ENCODE measurements at places on chromosomes 7 and 10.

DNA sequence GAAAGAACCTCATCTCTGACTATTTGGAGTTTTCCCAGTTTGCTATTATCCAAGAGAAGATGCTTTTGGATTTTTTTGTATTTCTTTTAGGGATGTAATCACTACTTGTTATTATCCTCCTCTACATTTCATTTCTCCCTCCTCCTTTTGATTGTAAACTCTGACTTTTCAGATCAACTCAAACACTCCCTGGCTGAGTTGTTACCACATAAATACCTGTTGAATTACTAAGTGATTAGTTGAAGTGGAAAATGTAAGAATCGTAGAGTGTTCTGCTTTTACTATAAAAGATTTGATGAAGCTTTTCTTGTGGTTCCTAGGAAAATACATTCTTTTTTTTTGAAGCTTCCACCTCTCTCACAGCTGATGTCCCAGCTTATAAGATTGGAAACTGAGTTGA is 164.1 kb upstream of the C1GALT1 start:
- DNase-seq = no peak

DNA sequence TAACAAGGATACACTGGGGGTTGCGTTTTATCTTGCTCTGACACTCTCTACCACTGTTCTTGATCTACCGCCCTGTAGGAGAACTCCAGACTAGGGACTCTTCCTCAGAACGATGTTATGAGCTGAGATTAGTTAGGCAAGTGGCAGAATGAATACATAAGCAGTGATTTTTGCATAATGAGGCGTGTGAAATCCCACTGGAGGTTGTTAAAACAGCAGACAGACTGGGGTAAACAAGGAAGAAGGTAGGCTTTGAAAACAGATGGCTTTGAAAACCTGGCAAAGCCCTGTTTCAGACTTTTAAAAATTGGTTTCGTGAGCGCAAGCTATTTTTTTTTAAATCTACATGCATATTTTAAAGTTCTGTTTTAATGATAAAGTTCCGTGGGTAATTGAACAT is 785.2 kb downstream of the TYW1 start:
- no peak for DNase-seq

- DNase-seq = no peak
These were observed 7.3 kb downstream of the CYP2E1 start for GRCh38 chr10:133534417-133534816.

- no peak for DNase-seq
These were observed 6.4 kb downstream of the ZFYVE27 start for GRCh38 chr10:97743169-97743943.

GRCh38 chr7:135758531-135758932 is 9.9 kb upstream of the FAM180A start:
- no peak for DNase-seq

DNA sequence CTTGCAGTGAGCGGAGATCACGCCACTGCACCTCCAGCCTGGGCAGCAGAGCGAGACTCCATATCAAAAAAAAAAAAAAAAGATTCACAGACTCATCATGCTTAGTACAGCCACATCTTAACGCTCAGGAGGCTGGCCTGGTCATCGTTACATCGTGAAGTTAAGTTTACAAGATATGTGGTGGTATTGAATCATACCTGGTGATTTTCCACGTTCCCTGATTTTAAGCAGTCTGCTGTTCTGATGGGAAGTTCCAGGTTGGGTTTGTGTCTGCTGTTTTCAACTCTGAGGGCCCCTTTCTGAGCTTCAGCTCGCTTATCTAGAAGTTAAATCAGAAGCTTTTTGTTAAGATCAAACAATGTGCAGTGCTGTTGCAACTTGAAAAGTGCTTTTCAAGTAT is 6.9 kb downstream of the PPP2R2D start:
- DNase-seq = no peak

DNA sequence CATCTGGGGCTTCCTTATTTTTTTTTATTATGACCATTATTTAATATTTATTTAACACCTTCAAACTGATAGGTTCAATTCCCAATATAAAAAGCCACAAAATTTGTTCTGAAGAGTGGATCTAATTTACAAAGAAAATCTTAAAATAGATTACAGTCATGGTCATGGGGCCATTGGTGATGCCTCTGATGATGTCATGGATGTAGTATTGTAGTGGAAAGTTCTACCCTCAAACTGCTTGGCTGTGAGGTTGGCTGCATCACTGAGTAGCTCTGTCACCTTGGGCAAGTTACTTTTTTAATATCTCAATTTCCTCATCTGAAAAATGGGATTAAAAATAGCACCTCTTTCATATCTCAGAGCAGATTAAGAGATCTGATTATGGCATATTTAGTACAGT is 128.5 kb downstream of the DKK1 start:
- no peak for DNase-seq

GRCh38 chr7:85457911-85458310 is 271.1 kb upstream of the SEMA3D start:
- no peak for DNase-seq

DNA sequence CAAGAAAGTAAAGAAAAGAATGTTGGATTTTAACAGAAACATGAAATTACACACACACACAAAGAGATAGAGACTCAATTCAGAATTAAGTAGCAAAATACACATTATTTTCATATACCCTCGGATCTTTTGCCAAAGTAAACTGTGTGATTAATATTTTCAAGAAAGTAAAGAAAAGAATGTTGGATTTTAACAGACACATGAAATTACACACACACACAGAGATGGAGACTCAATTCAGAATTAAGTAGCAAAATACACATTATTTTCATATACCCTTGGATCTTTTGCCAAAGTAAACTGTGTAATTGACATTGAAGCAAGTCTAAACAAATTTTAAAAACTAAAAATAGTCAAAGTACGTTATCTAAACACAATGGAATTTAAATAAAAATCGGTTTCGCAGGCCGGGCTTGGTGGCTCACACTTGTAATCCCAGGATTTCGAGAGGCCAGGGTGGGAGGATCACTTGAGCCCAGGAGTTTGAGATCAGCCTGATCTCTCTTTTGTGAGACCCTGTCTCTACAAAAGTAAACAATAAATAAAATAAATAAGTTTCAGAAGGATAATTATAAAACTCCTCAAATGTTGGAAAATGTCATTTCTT is 337.3 kb upstream of the MAGI2 start:
- DNase-seq = no peak

DNA sequence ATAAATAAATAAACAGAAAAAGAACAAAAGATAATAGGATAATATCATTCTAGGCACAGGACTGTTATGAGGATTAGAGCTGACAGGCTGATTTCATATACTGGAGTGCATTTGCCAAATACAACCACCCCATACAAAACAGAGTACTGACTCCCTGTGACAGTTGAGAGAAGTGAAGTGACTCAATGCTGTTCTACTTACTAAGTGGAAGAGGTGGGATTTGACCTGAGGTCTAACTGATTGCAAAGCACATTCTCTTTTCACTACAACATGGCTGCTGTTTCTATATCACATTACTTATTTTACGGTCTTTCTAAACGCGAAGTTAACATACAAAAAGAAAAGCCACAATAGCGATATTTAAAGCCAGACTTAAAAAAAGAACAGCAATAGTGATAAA is 51.4 kb downstream of the ITGB1 start:
- no peak for DNase-seq

- no peak for DNase-seq
These were observed 527.6 kb upstream of the SORCS1 start for GRCh38 chr10:107692072-107692471.

DNA sequence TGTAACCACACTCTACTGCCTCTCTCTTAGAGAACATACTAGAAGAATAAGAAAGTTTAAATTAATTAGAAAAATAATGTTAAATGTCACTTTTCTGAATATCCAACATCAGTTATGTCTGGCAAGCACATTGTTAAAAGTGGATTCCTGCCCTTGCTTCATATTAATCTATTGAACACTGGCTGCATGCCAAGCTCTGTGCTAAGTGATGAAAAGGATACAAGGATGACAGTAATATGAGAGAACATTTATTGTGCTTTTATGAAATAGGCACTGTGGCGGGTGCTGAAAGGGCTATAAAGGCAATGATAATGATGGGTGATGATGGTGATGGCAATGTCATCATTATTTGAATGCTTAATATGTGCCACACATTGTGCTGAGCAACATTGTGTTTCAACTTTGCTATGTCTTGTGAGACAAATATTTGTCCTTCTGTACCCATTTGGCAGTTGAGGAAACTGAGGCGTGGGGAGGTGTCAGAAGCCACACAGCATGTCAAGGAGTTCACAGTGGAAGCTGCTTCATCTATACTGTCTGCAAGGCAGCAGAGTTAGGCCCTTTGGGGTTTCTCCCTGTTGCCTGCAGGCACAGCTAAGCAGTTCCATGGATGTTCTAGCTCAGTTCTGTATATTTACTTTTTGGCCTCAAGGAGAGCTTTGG is 64.2 kb upstream of the RAPGEF5 start:
- no peak for DNase-seq

- no peak for DNase-seq
These were observed 80.8 kb upstream of the PRSS1 start for GRCh38 chr7:142668495-142668894.

DNA sequence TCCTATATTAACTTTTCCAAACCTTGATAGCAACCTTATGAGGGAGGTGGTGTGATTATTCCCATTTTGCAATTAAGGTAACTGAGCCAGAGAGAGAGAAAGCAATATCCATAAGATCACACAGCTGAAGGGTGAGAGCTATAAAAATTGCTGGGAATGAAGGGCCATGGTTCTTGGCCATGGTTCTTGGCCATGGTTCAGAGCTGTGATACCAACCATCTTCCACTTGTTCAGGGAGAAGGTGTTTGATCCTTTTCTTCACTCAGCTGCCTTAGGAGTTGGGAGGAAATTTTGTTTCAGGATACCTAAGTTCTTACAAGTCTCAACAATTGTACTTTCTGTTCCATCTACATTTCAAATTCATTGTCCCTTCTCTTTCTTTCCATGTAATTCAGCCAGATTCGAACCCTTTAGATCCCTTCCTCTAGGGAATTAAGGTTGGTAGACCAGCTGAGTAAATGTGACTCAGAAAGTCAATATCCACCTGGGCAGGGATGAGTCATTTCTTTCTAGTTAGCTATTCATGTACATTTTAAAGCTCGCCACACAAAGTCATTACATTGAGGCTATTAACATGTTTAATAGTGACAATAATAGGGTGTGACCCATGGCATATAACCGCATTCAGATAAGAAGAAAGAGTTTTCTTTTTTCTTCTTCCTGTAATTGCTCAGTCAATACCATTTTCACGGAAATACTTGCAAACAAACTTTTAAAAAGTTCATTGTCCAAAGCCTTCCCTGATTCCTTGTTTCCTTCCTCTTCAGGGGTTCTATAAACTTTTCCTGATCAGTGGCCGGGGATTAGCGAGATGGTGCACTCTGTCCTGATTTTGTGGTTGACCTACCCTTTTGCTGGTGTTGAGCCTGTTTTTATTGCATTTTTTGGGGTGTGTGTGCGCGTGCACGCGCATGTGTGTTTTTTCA is 143.4 kb downstream of the TCF7L2 start:
- DNase-seq = no peak

- no peak for DNase-seq
These were observed 279.1 kb downstream of the BMPER start for GRCh38 chr7:34184466-34184865.

- no peak for DNase-seq
These were observed 1.0 kb upstream of the DENND2A start for GRCh38 chr7:140641524-140642195.

DNA sequence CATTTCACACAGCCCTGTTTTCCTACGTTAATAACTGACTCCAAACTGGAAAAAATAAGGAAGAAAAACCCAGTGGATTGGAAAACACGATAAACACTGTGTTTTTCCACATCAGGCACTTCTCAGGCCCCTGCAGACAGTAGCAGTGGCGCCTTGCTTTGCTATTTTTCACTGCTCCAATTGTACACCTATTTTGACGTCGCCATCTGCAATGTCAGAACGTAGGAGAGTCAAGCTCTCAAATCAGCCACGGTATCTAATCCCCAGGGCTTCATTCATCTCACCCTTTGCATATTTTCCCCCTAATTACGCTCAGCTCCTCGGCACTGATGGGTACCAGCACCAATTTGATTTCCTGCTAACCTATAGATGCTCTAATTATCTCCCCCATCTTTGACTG is 338.1 kb upstream of the GALNT17 start:
- no peak for DNase-seq

- no peak for DNase-seq
These were observed 385.3 kb upstream of the ADARB2 start for GRCh38 chr10:2122431-2123124.

DNA sequence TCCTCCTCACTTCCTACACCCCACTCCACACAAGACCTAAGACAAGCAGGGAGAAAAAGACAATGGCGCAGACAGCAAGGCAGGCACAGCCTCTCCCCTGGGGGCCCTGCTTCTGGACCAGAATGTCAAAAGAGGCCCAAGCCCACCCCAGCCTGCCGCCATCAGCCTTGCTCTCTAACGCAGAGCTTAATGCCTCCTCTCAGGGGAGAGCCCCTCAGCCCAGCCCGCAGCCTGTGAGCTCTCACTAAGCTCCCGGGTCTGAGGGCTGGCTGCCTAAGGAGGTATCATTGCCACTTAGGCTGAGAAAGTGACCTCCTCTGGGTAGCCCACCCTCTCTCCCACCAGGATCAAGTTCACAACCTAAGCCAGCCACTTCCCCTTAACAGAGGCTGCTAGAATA is 16.7 kb downstream of the SLIT1 start:
- no peak for DNase-seq

DNA sequence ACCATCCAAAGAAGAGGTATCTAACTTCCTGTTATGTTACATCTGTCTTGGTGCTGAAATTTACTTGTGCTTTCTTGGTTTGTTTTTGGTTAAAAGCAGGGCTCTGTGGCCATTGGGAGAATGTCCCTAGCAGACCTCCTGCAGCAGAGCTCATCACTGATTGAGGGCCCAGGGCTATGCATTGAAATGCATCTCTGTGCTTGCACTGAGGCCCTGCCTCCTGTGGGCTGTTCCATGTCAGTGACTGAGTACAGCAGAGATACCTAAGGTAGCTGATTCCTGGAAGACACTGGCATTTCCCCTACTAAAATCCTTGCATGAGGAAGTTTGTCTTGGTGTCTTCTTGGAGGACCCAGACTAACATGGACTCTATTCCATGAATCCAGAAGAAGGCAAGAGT is 213.9 kb downstream of the FRMD4A start:
- no peak for DNase-seq

DNA sequence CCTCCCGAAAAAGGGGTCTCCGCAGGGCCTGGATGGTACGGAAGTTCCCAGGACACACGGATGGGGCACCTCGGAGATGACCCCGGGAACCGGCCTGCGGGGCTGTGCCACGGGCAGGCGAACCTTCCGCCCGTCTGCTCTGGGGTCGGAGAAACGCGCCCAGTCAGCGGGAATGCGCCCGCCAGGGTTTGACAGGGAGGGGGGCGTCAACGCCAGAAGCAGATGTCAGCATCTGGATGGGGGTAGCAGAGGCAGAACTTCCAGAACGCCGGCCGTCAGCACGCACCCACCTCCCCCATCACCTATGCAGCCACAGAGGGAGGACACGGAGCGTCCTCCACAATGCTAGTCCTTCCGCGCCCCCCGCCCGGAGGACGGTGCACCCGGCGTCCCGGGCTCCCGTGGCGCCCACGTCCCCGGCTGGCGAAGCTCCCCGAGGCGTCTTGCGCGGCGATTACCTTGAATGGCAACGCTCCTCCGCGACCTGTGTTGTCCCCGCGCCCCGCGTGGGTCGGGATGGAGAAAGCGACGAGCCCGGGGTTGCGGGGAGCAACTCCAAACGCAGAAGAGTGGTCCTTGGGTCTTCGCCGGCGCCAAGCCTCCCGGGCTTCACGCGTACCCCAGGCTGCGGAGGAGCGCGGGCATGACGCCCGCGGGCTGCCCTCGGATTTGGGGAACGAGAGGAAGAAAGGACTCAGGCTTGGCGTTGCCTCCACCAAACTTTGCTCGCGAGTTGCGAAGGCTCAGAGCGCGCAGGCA is 561 bp downstream of the FGFR2 start:
- no peak for DNase-seq

All from activated effector memory CD4-positive, alpha-beta T cell treated with Interleukin-2 at 50 U/mL for 16 hours (primary cell).